ENCODE measurements at places on chromosomes 16 and 17.

DNA sequence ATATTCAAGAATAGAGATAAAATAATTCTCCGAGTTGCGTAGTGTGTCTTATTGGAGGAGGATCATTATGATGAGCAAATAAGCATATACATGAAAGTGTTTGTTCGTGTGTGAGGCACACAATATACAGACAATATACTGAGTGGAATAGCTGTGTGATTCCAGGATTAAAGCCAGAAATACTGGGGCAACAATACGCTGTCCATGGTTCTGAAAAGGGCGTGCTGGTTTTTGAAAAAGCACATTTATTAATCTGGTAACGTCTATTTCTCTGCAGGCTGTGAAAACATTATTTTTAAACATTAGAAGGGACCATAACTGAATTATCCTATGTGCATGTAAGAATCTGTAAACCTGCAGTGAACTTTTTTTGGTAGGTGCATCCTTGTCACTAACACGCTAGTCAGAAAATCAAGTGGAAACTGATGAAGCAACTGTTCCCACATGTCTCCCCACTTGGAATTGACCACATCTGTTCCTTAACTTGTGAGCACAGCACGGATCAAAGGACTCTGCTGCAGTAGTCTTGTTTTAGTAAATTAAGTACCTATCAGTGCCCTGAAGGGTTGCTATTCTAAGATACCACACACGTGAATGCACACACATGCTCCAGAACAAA lies 346.0 kb downstream of the GRIN2A start:
- ATAC-seq, result no peak

DNA sequence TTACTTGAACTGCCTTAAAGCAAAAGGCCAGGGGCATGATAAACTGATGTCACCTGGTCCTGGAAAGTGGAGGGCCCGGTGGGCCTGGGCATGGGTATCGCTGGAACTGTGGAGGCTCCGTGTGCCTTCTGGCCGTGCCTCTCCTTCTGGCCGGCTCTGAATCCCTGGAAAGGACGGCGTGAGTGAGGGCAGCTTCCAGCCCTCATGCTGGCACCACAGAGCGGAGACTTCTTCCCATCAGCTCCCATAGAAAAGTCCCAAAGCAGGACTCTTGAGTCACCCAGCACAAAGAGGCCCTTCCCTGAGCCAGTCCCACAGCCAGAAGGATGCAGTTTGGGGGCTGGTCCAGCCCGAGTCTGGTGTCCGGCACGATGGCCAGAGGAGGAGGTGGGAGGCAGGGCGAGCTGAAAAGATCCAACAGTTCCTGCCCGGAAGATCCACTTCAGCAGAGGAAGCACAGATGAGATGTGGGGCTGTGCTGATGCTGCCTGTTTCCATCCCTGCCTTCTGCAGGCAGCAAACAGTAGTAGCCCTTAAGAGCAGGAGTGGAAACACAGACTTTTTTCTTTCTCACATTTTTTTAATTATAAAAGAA lies 7.8 kb downstream of the GAA start:
- no peak for ATAC-seq

GRCh38 chr17:49209061-49209571 lies 1.3 kb downstream of the GNGT2 start:
- ATAC-seq, result no peak

- no peak for ATAC-seq
Measured at GRCh38 chr16:4618645-4619418, 4.1 kb upstream of the UBALD1 start.

- no peak for ATAC-seq
Measured at GRCh38 chr17:16417896-16418684, 2.7 kb downstream of the TRPV2 start.

- ATAC-seq, result peak; percentile 66
Measured at GRCh38 chr16:68704232-68704867, 32.7 kb upstream of the CDH1 start.

- no peak for ATAC-seq
Measured at GRCh38 chr17:65916425-65916824, 275.5 kb downstream of the CEP112 start.
